GM18507 (cell line): ENCODE measurements at places on chromosomes 1 and 21.

GRCh38 chr1:246647113-246647512 lies 77.1 kb upstream of the SCCPDH start:
- no peak for DNase-seq

DNA sequence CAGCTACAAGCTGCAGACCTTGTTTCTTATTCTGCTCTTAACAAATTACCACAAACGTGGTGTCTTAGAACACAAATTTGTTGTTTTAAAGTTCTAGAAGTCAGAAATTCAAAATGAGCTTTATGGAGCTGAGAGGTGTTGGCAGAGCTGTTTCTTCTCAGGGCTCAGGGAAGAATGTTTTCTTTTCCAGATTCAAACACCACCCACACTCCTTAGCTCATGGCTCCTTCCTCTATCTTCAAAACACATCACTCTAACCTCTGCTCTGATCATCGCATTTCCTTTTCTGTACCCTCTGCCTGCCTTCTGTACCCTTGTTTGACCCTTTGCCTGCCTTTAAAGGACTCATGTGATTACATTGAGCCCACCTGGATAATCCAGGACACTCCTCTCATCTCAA lies 26.9 kb upstream of the ITLN1 start:
- no peak for DNase-seq

GRCh38 chr1:25922971-25923552 lies 16.8 kb upstream of the STMN1 start:
- DNase-seq = no peak

DNA sequence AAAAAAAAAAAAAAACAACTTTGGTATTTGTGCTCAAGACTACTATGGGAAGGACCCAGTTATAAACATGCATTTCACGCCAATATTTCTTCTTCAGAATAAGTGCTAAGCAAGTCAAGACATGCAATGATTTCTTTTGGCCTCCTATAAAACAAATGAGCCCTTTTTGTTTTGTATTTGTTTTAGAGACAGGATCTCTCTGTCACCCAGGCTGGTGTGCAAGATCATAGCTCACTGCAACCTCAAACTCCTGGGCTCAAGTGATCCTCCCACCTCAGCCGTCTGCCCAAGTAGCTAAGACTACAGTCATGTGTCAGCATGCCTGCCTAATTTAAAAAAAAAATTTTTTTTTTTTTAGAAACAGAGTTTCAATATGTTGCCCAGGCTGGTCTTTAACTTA lies 348.7 kb downstream of the PCP4 start:
- DNase-seq = no peak

- DNase-seq = no peak
Measured at GRCh38 chr1:19390166-19390850, 78.2 kb downstream of the SLC66A1 start.

DNA sequence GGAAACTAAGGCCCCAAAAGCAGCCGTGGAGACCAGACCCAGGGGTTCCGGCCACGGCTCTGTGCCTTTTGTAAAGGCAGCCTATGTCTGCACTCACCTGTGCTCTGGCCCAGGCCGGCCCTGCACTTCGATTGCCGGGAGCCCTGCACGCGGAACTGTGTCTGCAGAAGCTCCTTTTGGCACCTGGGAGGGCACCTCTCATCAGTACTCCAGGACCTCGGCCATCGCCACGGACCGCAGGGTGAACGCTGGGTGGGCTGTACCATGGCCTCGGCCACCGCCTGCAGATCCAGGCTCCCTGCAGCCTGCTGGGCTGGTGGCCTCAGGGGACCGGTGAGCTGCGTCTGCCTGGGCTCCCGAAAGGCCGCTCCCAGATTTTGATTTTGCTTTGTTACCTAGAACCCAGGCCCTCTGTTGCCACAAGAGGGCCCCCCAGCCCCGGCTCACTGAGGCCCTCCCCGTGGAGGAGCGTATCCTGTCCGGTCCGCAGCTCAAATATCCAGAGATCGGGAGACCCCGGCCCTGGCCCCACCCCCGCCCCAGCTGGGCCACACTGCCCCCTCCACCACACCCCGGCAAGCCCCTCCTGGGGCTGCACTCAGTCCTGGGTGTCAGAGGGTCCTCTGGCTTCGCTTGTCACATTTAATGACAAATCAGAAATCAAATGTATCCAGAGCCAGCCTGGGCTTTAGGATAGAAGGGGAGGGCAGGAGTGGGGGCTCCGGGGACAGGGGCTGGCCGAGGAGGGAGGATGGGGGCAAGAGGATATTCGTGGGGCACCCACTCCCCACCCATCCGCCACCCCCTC lies 60.2 kb upstream of the PDE9A start:
- peak; percentile 79 for DNase-seq

DNA sequence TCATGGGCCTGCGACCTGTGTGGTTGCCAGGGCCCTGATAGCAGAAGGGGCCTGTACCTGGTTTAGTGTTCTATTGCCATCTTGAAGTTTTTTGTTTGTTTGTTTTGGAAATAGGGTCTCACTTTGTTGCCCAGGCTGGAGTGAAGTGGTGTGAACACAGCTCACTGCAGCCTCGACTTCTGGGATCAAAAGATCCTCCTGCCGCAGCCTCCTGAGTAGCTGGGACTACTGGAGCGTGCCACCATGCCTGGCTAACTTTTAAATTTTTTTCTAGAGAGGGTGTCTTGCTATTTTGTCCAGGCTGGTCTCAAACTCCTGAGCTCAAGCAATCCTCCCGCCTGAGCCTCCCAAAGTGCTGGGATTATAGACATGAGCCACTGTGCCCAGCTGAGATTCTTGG lies 72.9 kb downstream of the UBE2T start:
- DNase-seq = no peak

GRCh38 chr1:193322211-193322610 lies 135.8 kb upstream of the B3GALT2 start:
- no peak for DNase-seq

- peak; percentile 29 for DNase-seq
Measured at GRCh38 chr1:91404151-91405012, at the start of gene HFM1. Gene HFM1, minus strand, starts transcription at chr1:91404837. Its CDS starts 3,755 bp downstream, at chr1:91401082.

GRCh38 chr1:184270556-184270955 lies 116.3 kb upstream of the C1orf21 start:
- DNase-seq = no peak

GRCh38 chr1:42966688-42967612 lies 8.3 kb upstream of the SLC2A1 start:
- DNase-seq = no peak

- no peak for DNase-seq
Measured at GRCh38 chr1:54465351-54465811, 59.2 kb upstream of the SSBP3 start.

GRCh38 chr21:41957991-41958766 lies 4.4 kb upstream of the C2CD2 start:
- no peak for DNase-seq

DNA sequence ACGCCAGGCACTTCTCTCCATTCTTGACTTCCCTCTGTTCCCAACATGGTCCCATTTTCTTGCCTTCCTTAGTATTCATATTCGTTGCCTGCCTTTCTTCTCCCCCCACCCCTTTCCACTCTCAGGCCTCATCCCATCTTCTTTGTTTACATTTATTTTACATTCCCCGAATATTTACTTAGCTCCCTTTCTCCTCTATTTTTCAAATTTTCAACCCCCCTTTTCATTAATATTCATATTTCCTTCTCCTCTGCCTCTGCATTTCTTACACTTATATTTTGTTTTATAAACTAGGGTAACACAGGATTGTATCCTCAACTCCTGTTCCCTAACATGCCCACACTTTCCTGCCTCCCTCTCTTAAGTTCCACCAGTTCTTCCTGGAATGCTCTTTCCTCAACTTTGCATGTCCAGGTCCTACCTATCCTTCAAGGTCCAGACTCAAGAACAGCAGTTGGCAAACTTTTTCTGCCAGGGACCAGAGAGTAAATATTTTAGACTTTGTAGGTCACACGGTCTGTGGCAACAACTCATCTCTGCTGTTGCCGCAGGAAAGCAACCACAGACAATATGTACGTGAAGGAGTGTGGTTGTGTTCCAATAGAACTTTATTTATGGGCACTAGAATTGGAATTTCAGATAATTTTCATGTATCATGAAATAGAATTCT lies 29.8 kb upstream of the A3GALT2 start:
- no peak for DNase-seq

- DNase-seq = no peak
Measured at GRCh38 chr1:207335695-207336363, 14.4 kb downstream of the CD55 start.

DNA sequence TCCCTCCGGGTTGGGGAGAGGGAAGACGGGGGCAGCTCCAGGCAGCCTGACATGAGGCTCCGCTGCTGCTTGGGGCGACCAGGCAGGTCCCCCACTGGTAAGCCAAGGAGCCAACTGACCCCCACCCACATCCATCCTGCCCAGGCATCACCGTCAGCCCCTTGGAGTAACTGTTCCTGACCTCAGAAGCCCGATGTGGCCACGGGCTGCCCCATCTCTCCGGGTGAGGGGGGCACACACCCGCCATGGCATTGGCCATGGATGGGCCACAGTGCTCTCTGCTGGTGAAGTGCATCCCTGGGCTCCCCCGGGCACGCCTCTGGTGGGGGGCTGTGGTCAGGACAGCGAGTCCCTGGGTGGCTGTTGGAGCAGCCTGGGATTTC lies 100.0 kb downstream of the CRYAA start:
- DNase-seq = no peak

GRCh38 chr21:39104911-39105310 lies 78.3 kb downstream of the PSMG1 start:
- DNase-seq = no peak

GRCh38 chr1:107267489-107267888 lies 126.7 kb downstream of the NTNG1 start:
- DNase-seq = no peak
